ENCODE measurements at places on chromosomes 12 and 14.

DNA sequence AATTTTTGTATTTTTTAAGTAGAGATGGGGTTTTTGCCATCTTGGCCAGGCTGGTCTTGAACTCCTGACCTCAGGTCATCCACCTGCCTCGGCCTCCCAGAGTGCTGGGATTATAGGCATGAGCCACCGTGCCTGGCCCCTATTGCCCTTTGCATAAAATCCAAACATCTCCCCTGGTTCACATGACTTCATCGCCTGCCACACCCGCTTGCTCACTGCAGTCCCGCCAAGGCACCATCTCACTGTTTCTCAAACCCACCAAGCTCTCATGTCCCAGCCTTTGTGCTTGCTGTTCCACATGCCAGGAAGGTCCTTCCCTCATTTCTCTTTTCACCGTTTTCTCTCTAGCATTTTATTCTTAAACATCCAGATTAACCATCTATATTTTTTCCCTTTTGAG lies 9.7 kb downstream of the RHOF start:
- DNase-seq: no peak

- DNase-seq: no peak
Observed at GRCh38 chr12:92933606-92934005, 4.5 kb upstream of the EEA1 start.

GRCh38 chr12:92396647-92397252 lies 251.1 kb upstream of the BTG1 start:
- no peak for DNase-seq

DNA sequence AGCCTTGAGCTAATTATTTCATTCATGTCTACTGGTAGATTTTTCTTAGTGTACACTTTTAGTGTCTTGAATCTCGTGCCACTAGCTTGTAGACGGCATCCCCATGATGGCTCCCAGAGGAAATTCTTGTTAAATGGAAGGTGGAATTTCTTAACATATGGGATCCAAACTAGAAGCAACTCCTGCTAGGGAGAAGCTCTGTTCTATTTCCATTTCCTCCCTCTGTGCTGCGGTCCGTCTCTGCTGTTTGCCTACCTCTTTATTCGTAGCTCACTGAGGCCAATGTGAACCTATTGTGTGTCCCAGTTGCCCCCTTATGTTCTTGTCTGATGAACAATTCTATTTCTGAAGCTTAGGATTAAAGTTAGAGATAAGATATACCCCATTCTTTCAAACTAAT lies 588 bp downstream of the PIK3C2G start:
- DNase-seq: no peak

DNA sequence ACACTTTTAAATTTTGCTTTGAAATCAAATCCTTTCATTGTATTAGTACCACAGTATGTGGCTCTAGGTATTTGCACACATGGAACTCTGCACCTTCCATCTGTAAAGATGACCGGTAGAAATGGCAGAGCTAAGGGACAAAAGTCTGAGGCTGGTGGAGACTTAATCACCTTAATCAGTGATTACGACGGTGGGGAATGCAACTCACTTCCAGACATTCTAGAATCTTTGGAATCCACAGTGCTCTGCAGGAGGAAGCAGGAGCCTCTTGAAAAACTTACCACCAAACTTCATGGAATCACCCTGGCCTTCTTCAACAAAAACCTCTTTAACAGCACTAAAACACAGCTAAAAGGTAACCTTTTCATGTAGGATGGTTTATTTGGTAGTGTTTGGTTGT lies 3.9 kb upstream of the DACT1 start:
- DNase-seq: no peak

DNA sequence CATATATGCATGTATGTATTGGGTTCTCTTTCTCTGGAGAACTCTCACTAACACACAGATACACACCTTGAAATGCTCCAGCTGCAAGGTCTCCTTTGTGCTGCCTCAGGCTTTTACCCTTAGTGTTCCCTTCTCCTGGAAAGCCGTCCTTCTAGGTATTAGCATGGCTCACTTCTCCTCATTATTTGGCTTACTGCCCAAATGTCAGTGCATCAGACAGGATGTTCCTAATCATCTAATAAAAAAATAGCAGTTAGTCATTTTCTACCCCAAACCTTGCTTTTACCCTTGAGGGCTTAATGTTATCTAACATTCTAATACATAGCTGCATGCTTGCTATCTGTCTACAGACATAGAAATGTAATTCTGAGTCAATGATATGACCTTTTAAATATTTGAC lies 109.0 kb upstream of the SLC16A7 start:
- DNase-seq: no peak

GRCh38 chr12:29505122-29505521 lies 7.6 kb upstream of the OVCH1 start:
- no peak for DNase-seq

- peak; percentile 42 for DNase-seq
Observed at GRCh38 chr12:113462117-113462774, 9.4 kb downstream of the LHX5 start.

GRCh38 chr12:119911182-119911581 lies 34.1 kb upstream of the CIT start:
- DNase-seq: no peak

DNA sequence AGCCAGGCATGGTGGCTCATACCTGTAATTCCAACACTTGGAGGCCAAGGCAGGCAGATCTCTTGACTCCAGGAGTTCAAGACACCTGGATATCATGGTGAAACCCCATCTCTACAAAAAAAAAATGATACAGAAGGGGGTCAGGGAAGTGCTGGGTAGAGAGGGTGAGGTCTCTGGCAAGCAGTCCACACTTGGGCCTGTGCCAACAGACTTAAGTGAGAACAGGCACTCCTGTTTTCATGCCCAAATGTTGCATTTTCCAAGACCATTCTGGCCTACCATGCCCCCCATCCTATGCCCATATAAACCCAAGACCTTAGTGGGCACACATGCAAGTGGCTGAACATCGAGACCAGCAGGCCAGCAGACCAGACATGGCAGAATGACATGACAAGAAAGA lies 16.0 kb upstream of the CMAS start:
- no peak for DNase-seq

DNA sequence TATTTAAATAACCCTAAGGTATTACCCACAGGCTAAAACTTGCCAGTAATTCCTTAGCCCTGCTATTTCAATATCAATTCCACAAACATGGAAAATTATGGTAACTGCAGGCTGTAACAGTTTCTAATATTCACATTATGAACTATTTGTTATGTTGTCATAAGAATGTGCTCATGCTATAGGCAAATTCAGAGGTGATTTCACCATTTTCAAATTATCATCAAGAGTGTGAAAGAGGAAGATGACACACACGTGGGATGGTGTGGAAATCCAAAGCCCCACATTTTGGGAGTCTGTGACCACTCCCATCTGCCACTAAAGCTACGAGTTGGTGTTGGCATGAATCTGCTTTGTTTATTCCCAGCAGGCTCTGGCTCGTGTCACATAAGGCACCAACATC lies 5.9 kb upstream of the MYO1A start:
- no peak for DNase-seq

DNA sequence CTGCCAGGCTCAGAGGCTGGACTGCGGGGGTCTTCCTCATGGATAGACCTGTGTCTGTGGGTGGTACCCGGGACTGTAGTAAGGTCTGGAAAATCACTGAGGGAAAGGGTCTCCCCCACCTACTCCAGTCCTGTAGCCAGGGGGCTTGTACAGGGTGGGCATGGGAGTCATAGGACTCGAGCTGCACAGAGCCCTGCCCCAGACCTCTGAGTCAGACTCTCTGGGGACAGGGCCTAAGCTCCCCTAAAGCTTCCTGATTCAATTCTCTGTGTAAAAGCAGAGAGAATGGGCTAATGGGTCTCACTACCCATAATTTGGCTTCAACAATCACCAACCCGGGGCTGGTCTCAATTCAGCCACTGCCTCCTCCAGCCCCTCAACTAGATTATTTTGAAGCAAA lies 27.0 kb downstream of the LRTM2 start:
- no peak for DNase-seq

- no peak for DNase-seq
Observed at GRCh38 chr12:115008929-115009328, 325.0 kb upstream of the TBX3 start.

GRCh38 chr12:111038941-111039340 lies 118.6 kb upstream of the MYL2 start:
- DNase-seq: no peak

DNA sequence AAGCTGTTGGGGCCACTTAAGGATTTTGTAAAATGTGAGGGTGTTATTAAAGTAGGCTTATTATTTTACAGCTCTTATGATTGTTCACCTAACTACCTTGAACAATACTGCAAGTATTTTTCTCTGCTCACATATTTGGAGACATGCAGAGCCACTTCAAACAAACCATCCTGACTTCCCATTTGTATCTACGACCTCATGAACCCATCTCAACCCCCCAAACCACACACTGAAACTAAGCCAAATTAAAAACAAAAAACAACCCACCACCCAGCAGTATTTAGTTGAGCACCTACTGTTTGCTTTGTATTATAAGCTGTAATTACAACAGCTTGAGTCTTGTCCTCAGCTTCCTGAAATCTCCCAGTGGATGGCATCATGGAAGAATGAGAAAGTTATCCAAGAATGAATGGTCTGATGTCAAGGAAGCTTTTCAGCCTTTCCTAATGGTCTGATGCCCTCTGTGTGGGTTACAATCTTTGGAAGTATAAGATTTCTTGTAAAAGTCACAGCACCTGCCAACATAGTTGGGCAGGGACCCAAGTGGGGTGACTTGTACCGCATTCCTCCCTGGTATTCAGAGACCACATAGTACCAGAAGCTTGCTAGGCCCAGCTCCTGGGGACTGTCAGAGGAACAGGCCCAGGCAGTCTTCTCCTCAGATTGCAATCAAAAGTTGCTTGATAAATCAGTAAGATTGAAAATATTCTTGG lies 416.6 kb downstream of the ZFP36L1 start:
- no peak for DNase-seq

DNA sequence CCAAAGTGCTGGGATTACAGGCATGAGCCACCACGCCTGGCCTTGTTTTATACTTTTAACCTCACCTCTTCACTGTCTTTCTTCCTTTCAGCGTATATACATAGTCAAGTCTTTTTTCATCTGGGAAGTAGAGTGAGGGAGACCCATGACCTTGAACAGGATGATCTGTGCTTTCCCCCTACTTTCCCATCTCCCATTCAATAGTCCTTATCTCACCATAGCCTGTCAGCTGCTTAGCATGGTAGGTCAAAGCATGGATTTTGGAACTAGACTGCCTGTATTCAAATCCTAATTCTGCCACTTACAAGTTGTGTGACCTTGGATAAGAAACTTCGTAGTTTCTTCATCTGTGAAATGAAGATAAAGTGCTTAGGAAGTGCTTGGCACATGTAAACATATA lies 96.4 kb upstream of the MON2 start:
- DNase-seq: no peak

GRCh38 chr14:84885061-84885460 lies 644.9 kb upstream of the FLRT2 start:
- no peak for DNase-seq

GRCh38 chr14:51260225-51260624 lies 20.2 kb downstream of the TMX1 start:
- DNase-seq: no peak
